Cardiac muscle cell (in vitro differentiated cells and primary cell): ENCODE measurements at places on chromosomes 1 and 21.

DNA sequence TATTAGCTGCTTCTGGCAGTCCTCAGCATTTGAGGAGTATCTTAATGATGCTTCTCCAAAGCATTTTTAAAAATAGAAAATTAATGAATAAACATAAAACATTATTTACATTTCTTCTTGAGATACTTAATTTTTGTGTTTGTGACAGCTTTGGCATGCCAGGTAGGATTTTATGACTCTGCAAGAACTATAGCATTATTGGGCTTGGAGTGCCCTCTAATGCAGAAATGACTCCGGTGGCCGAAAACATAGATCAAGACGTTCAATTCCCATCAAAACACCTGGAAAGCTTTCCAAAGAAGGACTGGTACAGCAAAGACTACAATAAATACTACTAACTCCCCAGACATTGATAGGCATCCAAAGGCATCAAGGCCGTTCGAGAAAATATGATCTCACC is 366.4 kb upstream of the CXADR start:
- DNase-seq: no peak

DNA sequence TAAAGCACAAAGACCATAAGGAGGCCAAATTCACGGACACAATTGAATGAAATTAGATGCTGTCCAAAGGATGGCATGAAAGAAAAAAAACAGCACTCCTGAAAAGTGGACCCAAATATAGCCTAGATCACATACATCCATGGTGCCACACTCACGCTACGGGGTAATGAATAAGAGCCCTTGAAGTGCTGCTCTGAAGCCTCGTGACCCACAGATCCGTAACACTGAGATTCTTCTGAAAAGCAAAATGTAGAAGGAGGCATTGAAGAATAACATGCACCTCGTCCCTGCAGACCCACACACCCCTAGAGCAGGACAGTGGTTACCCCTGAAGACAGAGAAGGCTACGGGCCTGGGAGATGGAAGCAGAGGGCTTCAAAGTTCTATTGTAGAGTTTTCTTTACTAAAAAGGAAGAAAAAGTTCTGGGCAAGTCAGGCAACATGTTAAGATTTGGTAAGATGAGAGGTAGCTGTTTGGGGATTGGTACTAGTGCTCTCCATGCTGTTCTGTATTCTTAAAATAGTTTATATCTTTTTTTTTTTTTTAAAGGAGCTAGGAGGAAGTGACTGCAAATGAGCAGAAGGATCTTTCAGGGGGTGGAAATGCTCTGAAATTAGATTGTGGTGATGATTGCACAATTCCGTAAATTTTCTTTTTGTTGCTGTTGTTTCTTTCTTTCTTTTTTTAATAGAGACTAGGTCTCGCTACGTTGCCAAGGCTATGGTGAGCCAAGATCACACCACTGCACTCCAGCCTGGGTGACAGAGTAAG is 4.1 kb upstream of the ITGB2 start:
- DNase-seq: no peak

DNA sequence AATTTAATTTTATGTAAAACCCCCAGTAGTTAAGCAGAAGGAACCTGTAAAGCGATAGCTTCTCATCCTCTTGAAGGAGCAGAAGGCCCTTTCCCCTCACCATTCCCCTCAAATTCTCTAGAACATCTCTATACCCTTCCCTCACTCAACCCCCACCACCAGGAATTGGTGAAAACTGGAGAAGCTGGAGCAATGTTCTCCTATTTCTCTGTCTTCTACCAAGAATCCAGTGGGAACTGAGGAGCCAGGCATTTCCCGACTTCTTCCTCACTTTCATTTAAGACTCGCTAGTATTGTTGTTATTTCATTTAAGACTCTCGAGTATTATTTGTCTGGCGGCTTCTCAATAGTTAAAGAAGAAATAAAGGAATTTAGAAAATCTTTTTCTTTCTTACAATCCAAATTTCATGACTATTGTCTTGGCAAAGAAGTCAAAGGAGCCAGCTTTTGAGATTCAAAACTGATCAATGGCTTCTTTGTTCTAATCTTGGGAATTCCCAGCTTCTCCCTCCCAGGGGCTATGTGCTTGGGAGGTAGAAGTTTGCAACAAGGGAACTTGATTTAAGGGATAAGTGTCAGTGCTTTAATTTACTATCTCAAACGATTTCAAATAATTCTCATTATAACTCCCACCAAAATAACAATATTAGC is 253.3 kb upstream of the ADGRL2 start:
- DNase-seq: no peak

- DNase-seq: peak; percentile 23
Measured at GRCh38 chr1:55718758-55719671, 503.9 kb upstream of the USP24 start.
